Right lung (tissue), 10 donors: ENCODE measurements at places on chromosomes 1 and 21. TPM values are rescaled to one million over a fixed set of nuclear protein-coding genes. Genes with fewer than 3 reads are reported as not detected.
A peak's percentile ranks its signal among the peaks of the same experiment; 100 is the strongest.

DNA sequence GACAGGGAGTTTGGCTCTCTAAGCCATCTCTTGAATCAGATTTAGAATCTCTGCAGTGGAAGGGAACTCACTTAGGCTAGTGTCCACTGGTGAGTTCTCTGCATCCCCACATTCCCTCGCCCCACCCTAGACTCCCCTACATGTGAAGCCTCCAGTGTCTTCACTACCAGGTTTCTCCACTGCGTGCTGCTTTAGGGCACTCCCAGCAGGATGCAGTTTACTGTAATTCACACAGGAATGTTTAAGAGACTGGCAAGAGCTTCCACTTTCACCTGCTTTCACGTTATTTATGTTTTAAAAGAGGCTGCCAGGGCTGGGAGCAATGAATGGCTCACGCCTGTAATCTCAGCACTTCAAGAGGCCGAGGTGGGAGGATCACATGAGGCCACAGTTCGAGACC is 60.2 kb downstream of the KAZN start:
- DNase-seq: no peak

DNA sequence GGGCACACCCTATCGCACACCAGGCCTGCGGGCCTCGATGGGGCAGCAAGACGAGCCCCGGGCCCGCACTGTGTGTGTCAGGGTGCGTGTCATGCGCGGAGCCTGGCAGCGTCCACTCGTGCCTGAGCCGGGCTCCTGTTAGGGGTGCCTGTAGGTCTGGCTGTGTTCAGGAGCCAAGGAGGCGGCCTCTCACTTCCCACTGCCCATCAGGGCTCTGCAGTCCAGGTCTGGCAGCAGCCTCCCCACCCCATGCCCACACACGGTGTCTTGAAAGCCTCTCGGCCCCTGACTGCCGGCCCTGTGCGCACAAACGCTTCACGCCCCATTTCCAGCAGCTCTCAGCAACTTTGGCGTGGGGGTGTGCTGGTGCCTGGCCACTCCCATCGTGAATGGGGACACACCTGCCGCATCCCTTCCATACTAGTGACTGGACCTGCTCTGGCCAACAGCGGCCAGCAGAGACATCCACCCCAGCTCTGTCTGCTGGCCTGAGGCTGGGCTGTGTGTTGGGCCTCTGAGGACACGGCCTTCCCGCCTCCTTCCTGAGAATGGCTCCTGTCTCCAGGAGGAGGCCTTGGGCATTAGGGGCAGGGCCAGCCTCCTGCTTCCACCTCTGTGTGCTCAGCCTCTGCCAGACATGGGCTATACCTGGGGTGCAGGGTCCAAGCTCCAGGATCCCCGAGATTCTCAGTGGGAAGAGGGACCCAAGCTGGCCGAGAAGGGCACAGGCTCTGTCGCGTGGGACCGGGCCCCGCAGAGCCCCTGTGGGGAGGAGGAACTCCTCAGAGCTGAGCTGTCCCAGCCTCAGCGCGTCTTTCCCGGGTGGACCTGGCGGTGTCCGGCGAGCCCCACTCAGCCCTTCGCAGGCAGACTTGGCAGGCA is 41.8 kb upstream of the ACTRT2 start:
- no peak for DNase-seq

- no peak for DNase-seq
These were observed 4.8 kb downstream of the ETV3 start for GRCh38 chr1:157133426-157133825.

GRCh38 chr1:11935057-11935412 is 518 bp downstream of the PLOD1 start:
- DNase-seq: no peak

DNA sequence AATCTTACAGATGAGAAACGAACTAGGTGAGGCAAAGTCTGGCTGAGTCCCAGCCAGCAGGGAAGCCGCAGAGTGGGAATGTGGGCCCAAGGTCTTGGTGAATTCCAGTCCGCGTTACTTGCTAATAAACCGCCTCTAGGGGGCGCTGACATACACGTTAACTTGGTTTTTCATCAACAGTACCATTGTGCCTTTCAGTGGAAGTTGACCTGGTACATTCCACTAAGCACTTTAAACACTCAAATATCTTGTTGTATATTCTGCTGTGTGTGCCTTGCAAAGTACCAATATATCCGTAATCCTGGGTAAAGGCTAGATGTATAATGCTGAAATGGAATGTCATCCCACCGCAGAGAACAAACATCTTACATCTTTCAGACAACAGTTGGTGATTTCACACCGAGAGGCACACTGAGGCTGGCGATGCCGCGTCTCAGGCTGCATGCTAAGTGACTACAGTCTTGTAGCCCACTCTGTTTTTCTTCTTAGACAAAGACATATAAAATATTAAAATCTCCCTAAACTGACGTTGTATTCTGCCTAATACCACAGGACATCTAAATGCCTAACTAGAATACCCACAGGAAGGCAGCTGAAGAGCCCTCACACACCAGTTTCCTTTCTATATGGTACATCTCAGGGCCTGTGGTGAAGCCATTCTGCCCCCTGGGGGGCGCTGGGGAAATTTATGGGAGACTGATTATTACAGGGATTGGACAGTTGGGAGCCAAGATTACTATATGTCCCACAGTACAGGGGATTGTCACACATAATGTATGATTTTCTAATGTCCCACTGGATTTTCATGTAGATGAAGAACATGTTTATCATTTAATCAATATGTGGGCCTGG is 49.2 kb upstream of the C1orf198 start:
- peak; percentile 67 for DNase-seq

DNA sequence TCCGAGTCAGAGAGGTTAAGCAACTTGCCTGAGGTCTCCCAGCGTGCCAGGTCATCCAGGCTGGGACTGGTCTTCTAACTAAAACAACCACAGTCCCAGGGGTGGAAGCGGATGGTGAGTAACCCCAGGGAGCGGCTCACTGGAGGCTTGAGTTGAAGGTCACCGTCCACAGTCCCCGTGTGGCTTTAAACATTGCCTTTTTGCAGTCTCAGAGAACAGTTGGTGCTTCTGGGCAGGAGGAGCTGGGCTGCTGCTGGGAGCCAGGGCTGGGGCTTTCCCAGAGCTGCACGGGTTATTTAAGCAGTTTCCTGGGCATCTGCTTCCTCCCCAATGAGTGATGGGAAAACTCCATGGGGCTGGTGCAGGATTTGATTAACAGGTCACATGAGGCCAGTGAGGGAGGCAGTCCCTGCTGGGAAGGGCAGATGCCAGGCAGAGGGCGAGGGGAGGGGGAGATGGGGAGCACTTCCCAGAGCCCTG is 12.3 kb downstream of the ARHGEF10L start:
- DNase-seq: no peak

DNA sequence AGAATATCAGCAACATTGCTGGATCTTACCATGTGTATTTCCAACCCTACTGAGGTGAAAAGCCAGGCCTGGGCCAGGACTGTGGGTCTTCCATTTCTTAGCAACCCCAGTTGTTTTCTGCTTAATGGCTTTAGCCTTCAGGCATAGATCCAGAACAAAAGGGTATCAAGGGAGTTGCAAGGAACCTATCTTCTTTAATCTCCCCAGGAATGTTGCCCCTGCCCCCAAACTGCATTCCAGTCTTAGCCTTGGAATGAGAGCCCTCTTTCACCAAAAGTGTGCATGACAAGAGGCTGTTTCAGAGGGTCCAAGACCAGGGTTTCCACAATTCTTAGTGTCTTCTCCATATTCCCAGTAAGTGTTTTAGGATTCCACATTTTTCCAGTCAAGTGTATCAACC is 87.9 kb upstream of the SOX13 start:
- DNase-seq: no peak

DNA sequence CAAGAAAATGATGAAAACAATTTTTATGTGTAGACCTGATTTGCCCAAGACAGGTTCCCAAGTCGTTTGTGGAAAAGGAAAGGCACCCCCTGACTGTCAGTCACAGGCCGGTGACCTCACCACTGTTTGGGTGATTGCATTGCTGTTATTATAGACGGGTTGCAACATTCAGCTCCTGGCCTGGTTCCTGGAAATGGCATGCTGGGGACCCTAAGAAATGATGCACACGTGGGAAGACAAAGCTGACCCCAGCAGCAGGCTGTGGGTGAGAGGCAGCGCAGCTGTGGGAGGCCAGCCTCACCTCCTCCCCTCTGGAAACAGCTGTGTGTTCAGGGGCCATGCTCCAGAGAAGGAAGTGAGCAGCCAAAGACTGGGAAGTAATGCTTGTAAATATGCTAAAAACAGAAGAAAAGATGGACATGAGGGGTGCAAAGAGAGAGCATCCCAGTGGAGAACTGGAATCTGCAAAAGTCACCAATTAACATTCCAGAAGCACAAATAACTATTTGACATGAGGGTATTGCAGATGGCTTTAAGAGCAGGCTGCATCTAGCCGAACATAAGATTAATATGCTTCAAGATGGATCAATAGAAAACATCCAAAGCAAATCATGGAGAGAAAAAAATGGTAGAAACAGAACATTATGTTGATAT is 23.4 kb upstream of the ABCG1 start:
- DNase-seq: no peak

DNA sequence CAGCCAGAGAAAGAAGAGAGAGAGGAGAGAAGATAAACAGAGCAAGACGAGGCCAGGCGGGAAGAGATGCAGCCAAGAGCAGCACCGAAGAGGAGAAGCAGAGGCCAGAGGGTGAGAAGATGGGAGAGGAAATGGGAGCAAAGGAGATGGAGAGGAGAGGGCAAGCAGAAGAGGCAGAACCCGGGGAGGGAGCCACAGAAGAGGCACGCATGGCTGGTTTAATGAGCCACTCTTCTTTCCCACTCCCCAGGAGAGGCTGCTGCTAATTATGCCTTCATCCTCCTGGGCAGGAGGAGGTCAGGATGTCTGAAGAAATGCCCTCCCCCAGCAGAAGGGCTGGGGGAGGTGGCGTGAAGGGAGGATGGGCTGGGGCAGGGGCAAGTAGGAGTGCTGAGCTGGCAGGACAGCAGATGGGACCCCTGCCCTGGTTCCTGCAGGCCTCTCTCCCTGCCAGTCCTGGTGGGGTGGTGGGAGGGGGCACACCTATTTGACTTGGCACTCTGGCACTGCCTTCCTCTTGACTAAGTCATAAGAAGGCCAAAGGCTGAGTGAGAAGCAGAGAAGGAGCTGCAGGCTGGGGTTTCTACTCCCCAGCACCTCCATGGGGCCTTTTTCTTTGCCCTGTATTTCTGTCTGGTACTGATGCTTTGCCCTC is 32.3 kb downstream of the KIRREL1 start:
- no peak for DNase-seq

- DNase-seq: no peak
These were observed 73.2 kb downstream of the BCAR3 start for GRCh38 chr1:93608187-93609109.

GRCh38 chr1:26431979-26432695 is at the start of gene DHDDS:
DHDDS (plus strand) TSS chr1:26432321; CDS start chr1:26432946, 625 bp downstream.
- DNase-seq: peak; percentile 99

GRCh38 chr1:10237157-10237539 is 26.8 kb downstream of the KIF1B start:
- DNase-seq: no peak

- DNase-seq: no peak
These were observed 280.7 kb upstream of the NR5A2 start for GRCh38 chr1:199746666-199747384.

GRCh38 chr1:196034080-196034706 is 574.0 kb downstream of the KCNT2 start:
- peak; percentile 16 for DNase-seq

DNA sequence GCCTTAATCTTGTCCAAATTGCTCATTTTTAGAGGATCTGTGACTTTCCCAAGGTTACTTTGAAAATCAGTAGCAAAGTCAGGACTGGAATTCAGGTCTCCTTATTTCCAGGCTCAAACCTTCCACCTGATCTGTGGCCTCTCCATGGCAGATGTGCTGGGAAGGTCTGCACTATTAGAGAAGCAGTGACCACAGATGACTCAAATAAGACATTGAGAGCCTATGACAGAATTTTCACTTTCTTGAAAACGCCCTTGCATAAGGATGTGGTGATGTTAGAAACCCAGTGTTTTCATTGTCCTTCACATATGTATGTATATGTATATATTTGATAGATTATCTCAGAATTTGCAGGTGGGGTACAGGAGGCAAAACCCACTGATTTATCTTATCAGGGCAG is 45.3 kb downstream of the TTC39A start:
- DNase-seq: no peak

DNA sequence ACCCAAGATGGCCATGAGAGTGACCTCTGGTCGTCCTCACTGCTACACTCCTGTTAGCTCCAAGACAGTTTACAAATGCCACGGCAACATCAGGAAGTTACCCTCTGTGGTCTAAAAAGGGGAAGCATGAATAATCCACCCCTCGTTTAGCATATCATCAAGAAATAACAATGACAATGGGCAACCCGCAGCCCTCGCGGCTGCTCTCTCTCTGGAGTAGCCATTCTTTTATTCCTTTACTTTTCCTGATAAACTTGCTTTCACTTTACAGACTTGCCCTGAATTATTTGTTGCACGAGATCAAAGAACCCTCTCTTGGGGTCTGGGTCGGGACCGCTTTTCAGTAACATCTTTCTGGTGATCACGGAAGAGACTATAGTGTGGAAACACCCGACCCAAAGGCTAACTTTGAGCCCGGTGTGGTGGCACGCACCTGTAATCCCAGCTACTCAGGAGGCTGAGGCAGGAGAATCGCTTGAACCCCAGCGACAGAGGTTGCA is 19.8 kb upstream of the COX20 start:
- DNase-seq: no peak

DNA sequence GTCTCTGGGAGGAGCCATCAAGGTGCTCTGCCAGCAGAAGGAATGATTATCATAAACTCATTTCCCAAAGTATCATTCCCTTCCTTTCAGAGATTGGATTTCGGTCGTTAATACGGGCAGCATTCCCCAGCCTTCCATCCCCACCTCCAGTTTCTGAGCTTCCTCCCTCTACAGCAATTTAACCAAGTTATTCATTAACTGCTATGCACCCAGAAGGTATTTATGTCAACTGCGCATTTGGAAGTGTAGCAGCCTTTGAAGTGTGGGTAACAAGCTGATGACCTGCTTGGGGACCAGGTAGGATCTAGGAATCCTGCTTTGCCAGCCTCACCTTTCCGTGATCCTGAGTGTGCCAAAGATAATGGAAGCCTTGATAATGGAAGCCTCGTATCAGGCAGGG is 172.4 kb upstream of the IGSF21 start:
- no peak for DNase-seq

GRCh38 chr1:200526709-200527612 is 93.6 kb downstream of the KIF14 start:
- DNase-seq: no peak

HSD3B2 gene
- 0.14 TPM for polyA plus RNA-seq

RRP15 gene
- 30.9 TPM for polyA plus RNA-seq

C1QA gene
- polyA plus RNA-seq: 25.9 TPM

ZBTB8B gene
- 1.4 TPM for polyA plus RNA-seq

DOP1B gene
- 7.1 TPM for polyA plus RNA-seq

LCE1D gene
- not detected for polyA plus RNA-seq

GSTM3 gene
- 101 TPM for polyA plus RNA-seq

PLPPR4 gene
- polyA plus RNA-seq: 44.7 TPM

LDLRAP1 gene
- polyA plus RNA-seq: 18.2 TPM

FLG2 gene
- polyA plus RNA-seq: 0.15 TPM

SLC9C2 gene
- 0.48 TPM for polyA plus RNA-seq
